CD8-positive, alpha-beta memory T cell (primary cell): ENCODE measurements at places on chromosomes 7 and 10. TPM values are rescaled to one million over a fixed set of nuclear protein-coding genes. Genes with fewer than 3 reads are reported as not detected.

The SLC26A5 gene
- not detected for total RNA-seq

The TTYH3 gene
- total RNA-seq = 20.2 TPM

The MTURN gene
- 4.9 TPM for total RNA-seq

The LRRD1 gene
- not detected for total RNA-seq

The EIF4EBP2 gene
- 45.8 TPM for total RNA-seq

The NUTM2E gene
- total RNA-seq = 0.20 TPM

The FAM25C gene
- not detected for total RNA-seq

The AKR1B1 gene
- total RNA-seq = 117 TPM

The MYL10 gene
- not detected for total RNA-seq

The TDRD1 gene
- total RNA-seq = 0.16 TPM

The MMP21 gene
- total RNA-seq = 0.11 TPM

The VIPR2 gene
- total RNA-seq = 0.15 TPM

The PYROXD2 gene
- 4.0 TPM for total RNA-seq

The ABCC2 gene
- 1.1 TPM for total RNA-seq

The SAP25 gene
- total RNA-seq = 13.9 TPM

The UNCX gene
- total RNA-seq = not detected

The PPP1R17 gene
- total RNA-seq = not detected

The TWIST1 gene
- 0.18 TPM for total RNA-seq

The NKX2-3 gene
- total RNA-seq = not detected

The NKX1-2 gene
- total RNA-seq = not detected
